ENCODE measurements at places on chromosomes 11 and 22.

GRCh38 chr11:130148796-130149326 is 10.7 kb upstream of the ST14 start:
- DNase-seq, result no peak

GRCh38 chr11:71977743-71978418 is 20.8 kb upstream of the IL18BP start:
- DNase-seq, result peak; percentile 34

GRCh38 chr11:129589190-129589860 is 213.7 kb downstream of the BARX2 start:
- DNase-seq, result no peak

GRCh38 chr11:10222399-10222798 is 71.6 kb downstream of the SBF2 start:
- no peak for DNase-seq

GRCh38 chr11:3995949-3996554 is 98.5 kb upstream of the RRM1 start:
- no peak for DNase-seq

DNA sequence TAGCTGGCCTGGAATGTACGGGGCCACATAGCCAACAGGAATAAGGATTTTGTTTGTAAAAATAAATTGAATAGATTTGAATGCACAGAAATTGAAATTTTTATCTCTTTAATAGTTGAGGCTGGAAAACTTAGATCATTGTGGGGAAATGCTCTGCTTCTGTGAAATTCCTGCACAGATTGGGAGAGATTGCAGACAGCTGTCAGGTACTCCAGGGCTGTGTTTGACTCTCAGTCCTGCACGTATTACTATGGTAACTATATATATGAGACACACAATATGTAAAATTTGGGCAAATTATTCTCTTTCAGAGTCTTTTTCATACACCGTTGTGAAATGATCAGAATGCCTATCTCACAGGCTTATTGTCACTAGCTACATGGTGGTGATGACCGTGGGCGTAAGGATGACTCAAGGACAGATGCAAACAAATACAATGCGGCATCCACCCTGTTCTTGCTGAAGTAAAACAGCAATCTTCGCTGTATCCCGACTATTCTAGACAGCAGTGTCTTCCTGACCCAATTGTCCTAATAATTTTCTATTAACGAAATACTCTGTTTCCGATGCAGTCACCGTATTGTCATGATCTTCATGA is 79.4 kb downstream of the ZC3H12C start:
- DNase-seq, result no peak

DNA sequence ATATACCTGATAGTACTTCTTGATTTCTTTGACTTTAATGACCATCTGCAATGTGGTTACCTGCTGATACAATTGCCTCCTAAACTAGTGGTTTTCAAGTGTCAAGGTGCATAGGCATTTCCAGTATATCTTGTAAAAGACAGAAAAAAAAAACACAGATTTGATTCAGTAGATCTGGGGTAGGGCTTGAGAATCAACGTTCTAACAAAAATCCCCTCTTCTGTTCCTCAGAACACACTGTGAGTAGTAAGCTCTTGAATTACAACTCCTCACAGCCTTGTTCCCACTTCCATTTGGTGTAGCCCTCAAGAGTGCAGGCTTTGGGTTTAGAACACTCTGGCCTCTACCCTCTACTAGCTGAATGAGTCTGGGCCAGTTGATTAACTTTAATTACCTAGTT is 78.0 kb upstream of the CTSC start:
- DNase-seq, result no peak

Data from NCI-H82 (cell line).